Activated CD8-positive, alpha-beta memory T cell treated with anti-CD3 and anti-CD28 coated beads for 48 hours (primary cell): ENCODE measurements at places on chromosomes 5 and 9.

GRCh38 chr5:7629561-7629960, 221.4 kb downstream of the CFAP90 start:
- no peak for DNase-seq

- no peak for DNase-seq
Observed at GRCh38 chr9:123527981-123528380, 172.0 kb downstream of the CRB2 start.

- no peak for DNase-seq
Observed at GRCh38 chr9:123927625-123928532, 2.0 kb downstream of the DENND1A start.

DNA sequence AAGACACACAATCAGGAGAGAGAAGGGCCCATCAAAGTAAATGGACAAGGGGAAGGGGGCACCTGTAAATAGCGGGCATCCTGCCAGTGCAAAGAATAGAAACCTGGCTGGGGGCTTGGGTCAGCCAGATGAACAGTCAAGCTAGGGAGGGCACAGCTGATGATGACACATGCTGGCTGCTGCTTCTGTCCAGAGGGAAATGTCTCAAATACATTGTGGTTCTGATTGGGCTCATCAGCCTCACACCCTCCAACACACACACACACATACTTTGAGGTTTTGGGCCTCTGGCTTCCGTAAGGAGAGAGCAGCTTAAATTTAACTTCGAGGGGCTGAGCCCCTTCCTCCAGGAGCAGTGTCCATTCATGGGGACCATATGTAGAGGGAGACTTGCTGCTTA, 27.6 kb upstream of the SPATA31E1 start:
- no peak for DNase-seq

GRCh38 chr9:89797937-89798455, 193.2 kb downstream of the GADD45G start:
- no peak for DNase-seq

DNA sequence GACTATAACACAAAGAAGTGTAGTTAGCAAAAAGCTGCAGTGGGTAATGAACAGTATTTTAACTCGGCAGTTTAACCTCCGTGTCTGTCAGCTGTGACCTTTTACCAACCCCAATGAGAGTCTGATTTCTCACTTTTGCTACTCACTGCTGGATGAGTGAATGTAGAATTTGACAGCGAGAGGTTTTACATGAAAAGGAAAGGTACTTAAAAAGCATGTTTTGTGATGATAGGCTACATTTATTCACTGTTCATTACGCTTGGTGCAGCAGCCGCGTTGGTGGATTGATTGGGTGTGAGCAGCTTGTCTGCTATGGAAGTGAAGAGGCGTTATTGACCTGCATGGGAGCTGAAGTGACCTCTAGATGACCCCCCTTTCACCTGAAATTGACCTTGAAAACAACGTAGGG, 867.7 kb downstream of the NR2F1-AS1 start:
- DNase-seq: no peak

GRCh38 chr5:133431326-133431865, 180.9 kb downstream of the FSTL4 start:
- no peak for DNase-seq

- no peak for DNase-seq
Observed at GRCh38 chr5:80240368-80240986, 15.4 kb downstream of the SERINC5 start.

- DNase-seq: no peak
Observed at GRCh38 chr5:177233206-177233605, 70.3 kb downstream of the RAB24 start.

DNA sequence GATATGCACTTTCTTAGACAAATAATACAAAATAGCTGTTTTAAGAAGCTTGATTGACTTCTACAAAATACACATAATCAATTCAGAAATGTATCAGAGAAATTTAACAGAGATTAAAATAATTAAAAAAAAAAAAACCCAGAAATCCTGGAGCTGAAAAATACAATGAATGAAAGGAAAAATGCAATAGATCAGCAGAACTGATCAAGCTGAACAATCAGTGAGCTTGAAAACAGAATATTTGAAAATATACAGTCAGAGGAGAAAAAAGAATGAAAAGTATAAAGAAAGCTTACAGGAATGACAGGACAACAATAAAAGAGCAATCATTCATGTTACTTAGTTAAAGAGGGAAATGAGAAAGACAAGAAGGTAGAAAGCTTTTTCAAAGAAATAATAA, 41.7 kb upstream of the IL33 start:
- DNase-seq: no peak

DNA sequence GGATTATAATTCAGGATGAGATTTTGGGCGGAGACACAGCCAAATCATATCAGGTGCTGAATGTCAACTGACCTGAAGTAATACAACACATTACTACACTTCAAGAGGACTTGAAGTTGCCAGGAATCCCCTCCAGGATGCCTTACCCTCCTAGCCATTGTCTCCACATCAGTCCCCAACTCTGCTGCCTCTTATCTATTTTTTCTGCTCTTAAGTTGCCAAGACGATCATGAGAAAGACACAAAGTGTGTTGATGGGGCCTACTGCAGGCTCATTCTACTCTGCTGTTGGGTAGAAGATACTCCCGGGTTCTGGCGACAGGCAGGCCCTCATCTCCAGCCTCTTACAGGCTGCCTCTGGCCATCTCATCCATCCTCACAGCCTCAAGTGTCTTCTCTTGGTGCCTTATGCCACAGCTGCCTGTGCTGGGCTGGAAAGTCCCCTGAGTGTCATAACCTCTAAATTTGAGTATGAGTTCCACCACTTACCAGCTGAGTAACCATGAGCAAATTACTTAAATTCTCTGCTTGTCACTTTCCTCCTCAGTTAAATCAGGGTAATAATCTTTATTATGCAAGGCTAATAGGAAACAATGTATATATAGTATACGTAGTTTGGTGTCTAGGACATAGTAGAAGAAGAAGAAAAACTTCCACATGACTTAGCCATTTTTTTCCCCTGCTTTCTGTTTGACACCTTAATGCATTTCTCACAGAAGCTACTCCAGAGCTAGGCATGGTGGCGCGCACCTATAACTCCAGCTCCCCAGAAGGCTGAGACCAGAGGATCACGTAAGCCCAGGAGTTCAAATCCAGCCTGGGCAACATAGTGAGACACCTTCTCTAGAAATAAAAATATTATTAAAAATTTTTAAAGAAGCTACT, 73.0 kb upstream of the SNX2 start:
- no peak for DNase-seq

- no peak for DNase-seq
Observed at GRCh38 chr5:122130152-122130551, 806 bp downstream of the ZNF474 start.

GRCh38 chr9:37030611-37030939, 3.5 kb downstream of the PAX5 start:
- DNase-seq: no peak

DNA sequence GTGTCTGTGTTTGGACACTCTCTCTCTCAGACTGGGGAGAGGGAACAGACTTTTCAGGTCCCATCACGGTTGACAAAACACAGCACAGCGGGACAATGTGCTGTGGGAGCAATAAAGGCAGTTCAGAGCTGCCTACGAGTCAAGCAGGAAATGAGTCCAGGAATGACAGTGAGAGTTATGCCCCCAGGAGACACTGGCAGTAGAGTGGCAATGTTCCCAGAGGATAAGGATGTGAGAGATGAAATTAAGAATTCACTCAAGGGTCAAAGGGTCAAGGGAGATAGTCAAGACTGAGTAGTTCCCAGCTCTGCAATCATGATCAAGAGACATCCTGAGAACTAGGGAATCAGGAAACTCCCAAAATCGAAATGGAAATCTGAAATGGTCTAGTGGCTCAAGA, 156.1 kb downstream of the LURAP1L start:
- DNase-seq: no peak
